ENCODE measurements at places on chromosomes 4 and X. TPM values are rescaled to one million over a fixed set of nuclear protein-coding genes. Genes with fewer than 3 reads are reported as not detected.

GRCh38 chrX:41594634-41595033 lies 94.1 kb upstream of the GPR34 start:
- no peak for DNase-seq

DNA sequence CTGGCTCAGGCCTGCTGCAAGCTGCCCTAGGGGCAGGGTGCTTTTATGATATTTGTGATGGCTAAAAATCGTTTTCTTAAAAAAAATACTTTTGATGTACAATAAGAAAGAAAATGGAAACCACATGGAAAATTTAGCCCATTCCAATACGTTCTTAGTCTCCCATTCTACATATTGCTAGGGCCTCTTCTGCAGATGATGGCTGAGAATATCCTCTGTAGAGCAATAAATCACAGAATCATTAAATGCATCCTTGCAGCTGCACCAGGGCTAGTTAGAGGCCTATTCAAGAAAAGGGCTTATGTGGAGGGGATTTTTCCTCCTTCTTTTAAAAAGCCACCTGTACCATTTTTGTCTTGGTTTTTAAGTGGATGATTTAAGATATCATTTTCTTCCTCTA lies 97.6 kb upstream of the C1GALT1C1 start:
- no peak for DNase-seq

GRCh38 chrX:77446908-77447652 lies at the start of gene FGF16:
Gene FGF16, plus strand, starts transcription at chrX:77447389. Its CDS starts 286 bp downstream, at chrX:77447675.
- DNase-seq = no peak

Gene TEX13A
- not detected for total RNA-seq

Gene SSX4
- total RNA-seq = not detected

DNA sequence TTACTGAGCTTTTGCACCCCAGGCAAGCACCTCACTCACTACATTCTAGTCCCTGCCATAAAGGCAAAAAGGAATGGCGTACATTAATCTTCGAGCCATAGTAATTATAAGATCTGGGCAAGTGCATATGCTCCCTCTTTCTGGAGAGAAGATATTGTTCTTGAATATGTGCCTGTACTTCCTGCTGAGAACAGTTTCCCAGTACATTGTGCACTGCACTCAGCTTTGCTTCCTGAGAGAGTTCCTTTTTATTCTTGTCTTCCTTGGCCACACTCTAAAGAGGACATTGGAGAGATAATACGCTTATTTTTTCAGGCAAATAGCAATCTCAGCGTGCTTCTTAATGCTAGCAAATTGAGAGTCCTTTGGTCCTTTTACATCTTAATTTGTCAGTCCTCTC lies 909.0 kb upstream of the PCDH10 start:
- DNase-seq = no peak
